ENCODE measurements at places on chromosomes 5 and 9.

DNA sequence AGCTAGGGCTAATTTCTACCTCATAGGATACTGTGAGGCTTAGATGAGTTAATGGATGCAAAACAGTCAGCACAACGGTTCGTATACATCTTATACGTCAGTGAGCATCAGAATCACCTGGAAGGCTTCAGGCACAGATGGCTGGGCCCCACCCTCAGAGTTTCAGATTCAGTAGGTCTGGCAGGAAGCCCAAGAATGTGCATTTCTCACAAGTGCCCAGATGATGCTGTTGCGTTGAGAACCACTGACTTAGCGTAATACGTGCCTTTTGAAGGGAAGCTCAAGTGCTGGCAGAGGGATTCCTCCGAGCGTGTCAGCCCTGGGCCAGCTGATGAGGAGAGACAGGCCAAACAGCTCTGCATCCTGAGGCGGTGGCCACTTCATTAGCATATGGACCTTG is 117.1 kb upstream of the WWC1 start:
- DNase-seq, result no peak

GRCh38 chr9:128114326-128115186 is 13.0 kb downstream of the PTGES2 start:
- DNase-seq, result no peak

- DNase-seq, result no peak
These were observed 32.7 kb upstream of the FCN2 start for GRCh38 chr9:134847752-134848432.

- no peak for DNase-seq
These were observed 165.1 kb upstream of the SLC30A5 start for GRCh38 chr5:68928617-68929302.

- no peak for DNase-seq
These were observed 644 bp upstream of the CTNNAL1 start for GRCh38 chr9:109013679-109014607.

DNA sequence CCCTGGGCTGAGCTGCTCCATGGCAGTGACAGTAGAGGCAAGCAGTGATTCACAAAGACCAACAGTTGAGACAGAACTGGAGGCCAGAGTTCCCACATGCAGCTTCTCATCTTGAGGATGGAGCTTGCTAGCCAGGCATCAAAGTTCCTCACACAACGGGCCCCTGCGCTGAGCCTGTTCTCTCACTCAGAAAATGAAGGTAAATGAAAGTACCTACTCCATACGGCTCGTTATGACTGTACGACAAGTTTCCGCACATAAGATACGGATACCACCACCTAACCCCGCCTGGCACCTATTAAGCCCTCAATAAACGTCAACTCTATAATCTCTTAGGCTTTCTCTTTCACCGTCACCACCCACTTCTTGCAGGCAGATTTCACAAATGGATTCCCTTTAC is 12.9 kb downstream of the NOL6 start:
- no peak for DNase-seq

DNA sequence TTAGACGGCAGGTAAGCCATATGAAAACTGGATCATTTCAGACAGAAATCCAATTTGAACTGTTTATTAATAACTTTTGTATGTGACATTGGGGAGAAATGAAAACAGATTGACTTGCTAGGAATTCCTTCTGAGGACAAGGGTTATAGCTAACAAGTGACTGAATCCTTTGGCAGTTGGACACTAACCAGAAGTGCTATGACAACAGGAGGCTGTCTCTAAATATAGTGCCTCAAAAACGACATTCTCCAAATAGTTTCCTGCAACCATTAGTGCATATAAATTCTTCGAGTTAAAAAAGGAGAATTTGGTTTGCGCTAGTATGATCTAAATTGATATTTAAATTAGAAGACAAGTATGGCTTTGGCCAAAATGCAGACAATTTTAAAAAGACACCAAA is 338.6 kb downstream of the PTPRD start:
- DNase-seq, result no peak

- DNase-seq, result no peak
These were observed 38.9 kb upstream of the SLC25A51 start for GRCh38 chr9:37942621-37943344.

DNA sequence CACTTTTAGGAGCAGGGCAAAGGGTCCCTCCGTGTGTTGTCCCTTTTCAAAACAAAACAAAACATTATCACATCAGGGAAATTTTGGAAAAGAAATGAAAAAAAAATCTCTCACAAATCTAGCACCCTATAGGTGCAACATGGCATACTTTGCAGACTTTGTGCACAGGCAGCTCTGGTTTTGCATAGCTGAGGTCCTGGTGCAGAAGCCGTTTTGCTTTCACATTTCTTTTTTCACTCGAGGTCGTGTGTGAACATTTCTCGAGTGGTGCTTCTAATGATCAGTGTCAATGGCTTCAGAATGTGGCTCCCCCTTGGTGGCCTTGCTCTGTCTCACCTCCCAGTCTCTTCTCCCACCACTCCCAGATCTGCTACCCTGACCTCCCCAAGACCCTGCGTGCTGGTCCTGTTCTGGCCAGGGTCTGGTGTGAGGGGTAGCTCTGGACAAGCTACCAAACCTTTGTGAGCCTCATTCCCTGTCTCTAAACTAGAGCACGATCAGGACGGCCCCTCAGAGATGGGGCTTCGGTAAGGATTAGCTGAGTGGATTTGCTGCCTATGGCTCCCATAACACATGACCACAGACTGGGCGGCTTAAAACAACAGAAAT is 258.0 kb downstream of the NSG2 start:
- DNase-seq, result no peak
